ENCODE measurements at places on chromosomes 7 and 10.

DNA sequence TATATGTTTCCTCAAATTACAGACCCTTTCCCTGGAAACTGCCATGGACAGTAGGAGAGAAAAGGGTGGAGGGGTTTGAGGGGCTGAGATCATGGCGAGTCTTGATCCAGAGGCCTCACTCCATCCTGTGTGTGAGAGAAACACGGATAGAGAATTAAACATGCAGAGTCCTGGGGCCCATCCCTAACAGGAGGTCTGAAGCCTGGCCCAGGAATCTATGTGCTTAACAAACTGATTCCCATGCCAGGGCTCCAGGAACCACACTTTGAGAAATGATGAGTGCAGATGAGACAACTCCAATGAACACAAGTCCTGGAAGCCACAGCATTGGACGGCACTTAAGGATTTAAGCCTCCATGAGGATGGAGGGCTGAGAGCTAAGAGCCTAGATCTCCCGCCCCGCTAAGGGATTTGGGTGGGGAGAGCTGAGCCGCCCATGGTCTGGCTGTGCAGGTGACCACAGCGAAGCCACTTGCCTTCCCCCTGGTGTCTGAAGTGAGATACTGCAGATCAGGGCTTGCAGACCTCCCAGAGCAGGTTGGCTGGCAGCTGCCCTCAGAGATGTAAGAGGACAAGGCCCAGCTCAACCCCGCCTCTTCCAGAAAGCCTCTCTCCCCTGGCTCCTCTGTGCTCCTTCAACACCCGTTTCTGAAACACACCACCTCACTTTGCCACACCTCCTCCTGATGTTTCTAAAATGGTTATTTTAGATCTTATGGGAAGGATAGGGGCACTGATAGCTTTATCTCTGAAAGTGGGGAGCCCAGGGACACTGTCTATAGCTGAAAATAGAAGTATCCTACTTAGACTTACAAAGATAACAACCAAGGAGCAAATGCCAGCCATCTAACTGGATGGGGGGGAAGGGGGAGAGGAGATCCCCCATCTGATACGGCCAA lies 24.8 kb upstream of the EIF5AL1 start:
- DNase-seq: no peak

DNA sequence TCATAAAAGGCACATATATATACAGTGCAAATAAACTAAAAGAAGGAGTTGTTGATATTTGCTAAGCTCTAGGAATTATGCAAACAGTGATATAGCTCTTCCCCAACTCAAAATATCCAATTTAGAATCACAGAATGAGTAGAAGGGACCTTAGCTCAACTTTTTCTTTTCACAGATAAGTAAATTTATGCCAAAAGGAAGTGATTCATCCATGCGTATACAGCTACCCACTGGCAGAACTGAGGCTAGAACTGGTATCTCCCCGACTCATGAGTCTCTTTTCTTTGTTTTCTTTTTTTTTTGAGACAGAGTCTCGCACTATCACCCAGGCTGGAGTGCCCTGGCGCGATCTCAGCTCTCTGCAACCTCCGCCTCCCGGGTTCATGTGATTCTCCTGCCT lies 54.2 kb upstream of the SVIL start:
- no peak for DNase-seq

- no peak for DNase-seq
These were observed 978.7 kb upstream of the AUTS2 start for GRCh38 chr7:68619526-68619925.

- no peak for DNase-seq
These were observed 2.8 kb downstream of the ASIC3 start for GRCh38 chr7:151051108-151051507.

DNA sequence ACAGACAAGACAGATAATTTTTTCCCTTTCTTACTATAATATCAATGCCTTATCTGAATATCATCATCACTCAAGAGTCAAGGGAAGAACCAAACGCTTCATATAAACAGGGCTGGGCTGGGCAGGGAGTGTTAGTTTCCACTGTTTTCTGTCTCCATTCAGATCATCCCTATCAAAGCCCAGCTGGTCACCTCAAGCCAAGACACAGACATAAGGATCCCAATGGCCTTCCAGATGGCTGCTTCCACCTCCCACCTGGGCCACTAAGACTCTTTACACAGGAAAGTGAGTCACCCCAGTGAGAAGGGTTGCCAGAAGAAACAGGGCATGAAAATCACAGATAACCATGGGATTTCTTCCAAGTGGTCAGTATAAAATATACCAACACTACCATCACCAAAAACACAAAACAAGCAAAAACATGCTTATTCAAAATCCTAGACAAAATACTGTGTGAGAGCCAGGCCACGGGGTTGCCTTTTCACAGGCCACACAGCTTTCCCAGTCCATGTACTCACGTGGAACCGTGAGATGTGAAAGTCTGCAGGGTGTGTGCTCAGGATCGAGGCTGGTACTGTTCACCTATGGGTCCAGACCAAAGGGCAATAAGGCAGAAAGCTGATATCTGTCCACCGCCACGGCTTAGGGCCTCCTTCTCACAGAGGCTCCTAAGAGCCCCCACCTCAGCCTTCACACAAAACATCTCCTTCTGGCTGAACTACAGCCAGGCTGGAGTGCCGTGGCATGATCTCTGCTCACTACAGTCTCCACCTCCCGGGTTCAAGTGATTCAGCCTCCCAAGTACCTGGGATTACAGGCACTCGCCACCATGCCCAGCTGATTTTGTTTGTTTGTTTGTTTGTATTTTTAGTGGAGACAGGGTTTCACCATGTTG lies 5.7 kb downstream of the PRSS1 start:
- DNase-seq: no peak

DNA sequence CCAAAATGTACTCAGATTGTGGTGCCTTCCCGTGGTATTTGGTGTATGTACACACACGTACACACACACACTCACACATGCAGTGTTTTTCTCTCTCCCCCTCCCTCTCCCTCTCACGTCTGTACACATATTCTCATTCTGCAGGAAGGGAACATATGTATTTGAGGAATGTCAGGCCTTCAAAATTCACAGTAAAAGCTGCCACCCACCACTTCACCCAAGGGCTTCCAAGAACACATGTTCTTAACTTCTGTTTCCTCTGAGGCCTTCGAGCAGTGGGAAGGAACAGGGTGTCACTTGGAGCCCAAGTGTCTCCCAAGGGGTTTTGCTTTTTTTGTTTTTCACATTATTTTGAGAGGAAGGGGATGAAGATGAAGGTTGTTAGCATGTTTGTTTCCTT lies 198.9 kb downstream of the TCF7L2 start:
- DNase-seq: no peak

DNA sequence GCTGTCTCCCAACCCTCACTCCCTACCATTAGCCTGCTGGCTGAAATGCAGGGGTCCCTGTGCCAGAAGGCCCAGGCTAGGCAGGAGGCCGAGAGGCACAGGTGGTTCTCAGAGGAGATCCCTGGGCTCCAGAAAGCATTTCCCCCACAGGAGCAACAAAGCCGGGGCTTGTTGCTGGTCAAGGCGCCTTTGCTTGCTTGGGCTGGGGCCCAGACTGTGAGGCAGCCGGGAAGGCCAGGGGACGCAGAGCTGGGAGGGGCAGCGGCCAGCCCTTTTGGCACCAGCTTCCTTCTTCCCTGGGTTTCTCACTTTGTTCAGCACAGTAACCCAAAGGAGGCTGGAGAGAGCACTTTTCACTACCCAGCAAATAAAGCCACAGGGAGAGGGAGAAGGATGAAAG lies 48.6 kb downstream of the FBXW4 start:
- no peak for DNase-seq

DNA sequence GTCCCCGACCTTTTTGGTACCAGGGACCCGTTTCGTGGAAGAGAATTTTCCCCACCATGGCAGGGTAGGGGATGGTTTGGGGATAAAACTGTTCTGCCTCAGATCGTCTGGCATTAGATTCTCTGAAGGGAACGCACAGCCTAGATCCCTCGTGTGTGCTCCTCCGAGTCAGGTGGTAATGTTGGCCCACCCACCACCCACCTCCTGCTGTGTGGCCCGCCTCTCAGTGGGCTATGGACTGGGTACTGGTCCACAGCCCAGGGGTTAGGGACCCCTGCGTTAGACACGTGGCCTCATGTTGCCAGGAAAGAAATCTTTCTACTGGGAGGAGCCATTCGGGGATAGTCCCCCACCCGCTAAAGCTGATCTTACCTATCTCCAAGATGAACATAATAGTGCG lies 27.0 kb downstream of the PFKFB3 start:
- DNase-seq: no peak

DNA sequence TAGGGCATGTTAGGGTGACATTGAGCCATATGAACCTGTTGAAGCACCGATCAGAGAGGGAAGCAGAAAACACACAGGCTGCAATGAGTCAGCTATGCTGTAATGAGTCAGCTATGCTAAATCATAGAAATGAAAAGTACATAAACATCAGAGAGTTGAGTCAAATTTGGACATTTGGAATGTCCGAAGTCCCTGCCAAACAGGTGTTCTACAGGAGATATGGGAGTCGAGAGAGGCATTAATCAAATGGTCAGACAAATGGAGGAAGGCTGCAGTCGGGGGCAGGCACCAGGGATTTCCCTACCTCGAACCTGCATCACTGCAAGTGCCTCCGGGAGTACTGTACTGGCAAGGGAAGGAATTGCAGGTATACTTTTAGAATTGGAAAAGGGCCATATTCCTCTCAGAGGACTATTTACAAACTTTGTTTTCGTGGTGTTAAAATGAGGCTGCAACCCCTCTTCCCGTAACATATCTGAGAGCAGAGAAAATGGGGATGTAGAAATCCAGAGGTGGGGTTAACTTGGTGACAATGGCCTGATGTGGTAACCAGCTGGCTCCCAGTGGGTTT lies 8.8 kb upstream of the ZC3HAV1 start:
- no peak for DNase-seq

DNA sequence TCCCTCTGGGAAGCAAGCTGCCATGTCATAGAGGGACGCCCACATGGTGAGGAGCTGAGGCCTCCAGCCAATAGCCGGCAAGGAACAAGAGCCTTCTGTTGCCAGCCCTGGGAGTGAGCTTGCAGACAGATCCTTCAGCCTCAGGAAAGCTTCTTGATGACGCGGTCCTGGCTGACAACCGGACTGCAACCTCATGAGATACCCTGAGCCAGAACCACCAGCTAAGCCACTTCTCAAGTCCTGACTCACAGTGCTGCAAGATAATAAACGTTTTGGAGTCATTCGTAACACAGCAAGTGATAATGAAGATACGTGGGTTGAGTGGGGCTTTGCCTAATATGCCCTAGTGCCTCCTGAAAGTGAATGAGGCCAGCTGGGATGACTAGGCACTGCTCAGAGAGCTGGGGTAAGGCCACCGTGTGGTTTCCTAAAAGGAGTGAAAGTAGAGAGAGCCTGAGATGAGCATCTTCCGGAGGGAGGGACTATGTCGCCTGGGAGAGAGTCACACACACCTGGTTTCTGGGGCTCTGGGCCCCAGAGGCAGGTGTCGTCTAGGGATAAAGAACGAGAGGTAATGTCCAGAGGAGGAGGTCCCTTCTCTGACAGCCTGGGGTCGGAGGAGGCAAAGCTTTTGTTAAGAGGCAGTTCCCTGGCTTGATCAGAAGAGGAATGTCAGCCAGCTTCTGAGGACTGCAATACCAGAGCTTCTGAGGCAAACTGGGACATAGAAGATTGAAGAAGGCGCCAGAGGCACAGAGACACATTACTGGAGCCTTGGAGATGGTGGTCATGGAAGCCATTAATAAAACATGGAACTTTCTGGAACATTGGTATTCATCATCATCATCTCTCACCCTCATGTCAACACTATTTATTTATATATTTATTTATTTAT lies 53.6 kb downstream of the PYROXD2 start:
- peak; percentile 63 for DNase-seq

DNA sequence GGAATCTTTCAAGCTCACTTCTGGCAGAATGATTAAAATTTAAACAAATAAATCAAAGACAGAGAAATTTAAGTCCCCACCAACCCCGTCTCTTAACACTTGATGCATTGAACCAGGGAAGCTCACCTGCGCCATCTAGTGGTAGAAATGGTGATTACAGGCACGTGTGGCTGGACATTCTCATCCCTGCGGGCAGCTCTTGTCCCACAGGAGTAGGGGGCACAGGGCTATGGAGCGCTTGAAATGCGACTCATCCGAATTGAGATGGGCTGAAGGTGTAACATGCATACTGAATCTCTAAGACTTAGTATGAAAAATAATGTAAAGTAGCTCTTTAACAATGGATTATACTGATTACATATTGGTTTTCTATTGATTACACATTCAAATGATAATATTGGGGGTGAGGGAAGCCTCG lies 24.8 kb upstream of the SLIT1 start:
- DNase-seq: peak; percentile 94

- DNase-seq: no peak
These were observed 266.4 kb upstream of the TCERG1L start for GRCh38 chr10:131577786-131578471.

- DNase-seq: no peak
These were observed 24.1 kb downstream of the TBATA start for GRCh38 chr10:70761031-70761601.

GRCh38 chr7:94615666-94616065 lies 40.3 kb downstream of the SGCE start:
- DNase-seq: no peak

DNA sequence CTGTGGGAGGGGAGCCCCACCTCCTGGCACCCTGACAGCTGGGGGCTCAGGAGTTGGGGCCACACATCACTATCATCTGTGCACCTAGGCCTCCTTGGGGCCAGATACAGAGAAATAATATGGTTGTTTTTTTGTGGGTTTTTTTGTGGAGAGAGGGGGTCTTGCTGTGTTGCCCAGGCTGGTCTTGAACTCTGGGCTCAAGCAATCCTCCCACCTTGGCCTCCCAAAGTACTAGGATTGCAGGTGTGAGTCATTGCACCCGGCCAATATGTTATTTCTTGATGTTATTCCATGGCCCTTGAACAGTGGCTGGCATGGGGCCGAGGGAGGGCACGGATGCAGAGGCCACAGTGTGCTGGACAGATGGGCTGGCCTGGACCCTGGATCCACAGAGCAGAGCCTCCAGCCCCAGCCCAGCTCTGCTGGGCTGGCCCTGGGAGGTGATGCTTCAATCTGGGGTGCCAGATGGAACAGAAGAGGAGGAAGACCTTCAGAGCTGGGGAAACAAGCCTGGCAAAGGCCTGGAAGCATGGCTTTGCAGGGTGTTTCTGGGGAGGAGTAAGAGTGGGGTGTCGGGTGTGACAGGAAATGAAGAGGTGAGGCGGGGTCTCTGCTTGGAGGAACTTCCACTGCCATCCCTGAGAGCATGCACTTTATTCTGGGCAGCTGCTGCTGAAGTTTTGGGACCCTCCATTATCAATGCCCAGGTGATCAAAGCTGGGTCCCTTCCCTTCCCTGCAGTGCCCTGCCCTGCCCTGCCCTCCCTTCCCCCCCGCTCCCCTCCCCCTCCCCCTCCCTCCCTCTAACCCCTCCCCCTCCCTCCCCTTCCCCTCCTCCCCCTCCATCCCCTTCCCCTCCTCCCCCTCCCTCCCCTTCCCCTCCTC lies 3.7 kb upstream of the FZD9 start:
- no peak for DNase-seq

GRCh38 chr7:150986099-150986512 lies 4.7 kb upstream of the NOS3 start:
- DNase-seq: peak; percentile 48

Data from omental fat pad (tissue), 4 donors.